CD4-positive, alpha-beta memory T cell (primary cell): ENCODE measurements at places on chromosomes 2 and 18.

DNA sequence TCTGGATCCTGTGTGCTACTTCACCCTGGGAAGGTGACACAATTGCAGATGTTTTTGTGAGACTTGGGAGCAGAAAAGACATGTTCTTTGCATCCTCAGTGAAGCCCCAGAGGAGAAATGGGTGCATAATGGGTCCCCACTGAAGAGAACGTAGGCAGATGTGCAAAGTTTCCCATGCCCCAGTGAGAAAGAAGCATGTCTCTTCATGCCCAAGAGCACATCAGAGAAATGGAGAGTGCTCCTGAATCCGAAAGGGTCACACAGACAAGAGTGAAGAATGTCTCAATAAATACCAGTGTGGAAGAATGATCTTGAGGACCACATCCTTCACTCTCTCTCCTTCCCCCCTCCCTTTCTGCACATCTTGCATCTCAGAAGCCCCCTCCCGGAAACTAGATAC, 167.7 kb downstream of the TMEM247 start:
- no peaks in the 10 kb centered on the region for H3K27me3 ChIP-seq
- no peak overlapping the region for H3K4me3 ChIP-seq
- no peaks in the 10 kb centered on the region for H3K4me1 ChIP-seq
- no peak overlapping the region for H3K27ac ChIP-seq
- H3K36me3 ChIP-seq: no peaks in the 10 kb centered on the region
- no peak for DNase-seq

GRCh38 chr2:208300847-208301618, 35.0 kb downstream of the PIKFYVE start:
- H3K27me3 ChIP-seq: no peaks in the 10 kb centered on the region
- no peak overlapping the region for H3K27ac ChIP-seq
- DNase-seq: no peak

- H3K27me3 ChIP-seq: no peaks in the 10 kb centered on the region
- H3K36me3 ChIP-seq: no peaks in the 10 kb centered on the region
- DNase-seq: no peak
- no peak overlapping the region for H3K4me3 ChIP-seq
- no peak overlapping the region for H3K27ac ChIP-seq
These were observed 614.2 kb downstream of the BCL11A start for GRCh38 chr2:59939236-59939635.

GRCh38 chr2:226190479-226191252, 609.0 kb downstream of the IRS1 start:
- H3K4me1 ChIP-seq: no peaks in the 10 kb centered on the region
- H3K27ac ChIP-seq: no peak overlapping the region
- no peak overlapping the region for H3K4me3 ChIP-seq
- H3K36me3 ChIP-seq: no peaks in the 10 kb centered on the region
- no peak for DNase-seq

GRCh38 chr18:8910186-8910822, 192.2 kb upstream of the NDUFV2 start:
- H3K27me3 ChIP-seq: no peaks in the 10 kb centered on the region
- H3K27ac ChIP-seq: no peak overlapping the region
- no peak overlapping the region for H3K4me3 ChIP-seq
- no peaks in the 10 kb centered on the region for H3K4me1 ChIP-seq

DNA sequence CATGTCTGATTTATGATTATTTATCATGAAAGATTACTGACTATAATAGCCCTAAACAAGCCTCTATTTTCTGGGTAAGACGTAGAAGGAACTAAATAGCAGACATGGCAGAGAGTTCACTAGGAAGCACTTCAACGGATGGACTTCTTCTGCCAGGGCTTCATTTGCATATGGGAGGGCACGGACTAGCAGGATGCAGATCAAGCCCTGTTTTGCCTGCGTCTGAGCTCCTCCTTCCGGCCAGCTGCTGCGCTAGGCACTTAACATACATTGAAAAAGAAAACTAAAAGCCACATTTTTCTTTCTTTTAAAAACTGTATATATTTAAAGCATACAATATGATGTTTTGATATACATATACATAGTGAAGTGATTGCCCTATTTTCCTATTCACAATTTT, 340.0 kb upstream of the MEX3C start:
- H3K4me1 ChIP-seq: no peaks in the 10 kb centered on the region
- no peaks in the 10 kb centered on the region for H3K36me3 ChIP-seq
- no peaks in the 10 kb centered on the region for H3K27me3 ChIP-seq
- no peak for DNase-seq
- H3K27ac ChIP-seq: no peak overlapping the region
- no peak overlapping the region for H3K4me3 ChIP-seq

GRCh38 chr2:15354596-15355366, 206.4 kb downstream of the NBAS start:
- H3K36me3 ChIP-seq: peaks cover 11% of the 10 kb centered on the region
- H3K4me1 ChIP-seq: no peaks in the 10 kb centered on the region
- H3K27ac ChIP-seq: no peak overlapping the region
- H3K4me3 ChIP-seq: no peak overlapping the region
- H3K27me3 ChIP-seq: no peaks in the 10 kb centered on the region

GRCh38 chr2:62539606-62540407, 33.8 kb upstream of the TMEM17 start:
- H3K4me3 ChIP-seq: no peak overlapping the region
- no peak overlapping the region for H3K27ac ChIP-seq
- no peaks in the 10 kb centered on the region for H3K36me3 ChIP-seq

- no peaks in the 10 kb centered on the region for H3K27me3 ChIP-seq
- H3K27ac ChIP-seq: no peak overlapping the region
- no peak overlapping the region for H3K4me3 ChIP-seq
- DNase-seq: no peak
These were observed 66.1 kb upstream of the ATP8B1 start for GRCh38 chr18:57869221-57869620.

GRCh38 chr2:15943378-15944280, 3.3 kb downstream of the MYCN start:
- H3K27me3 ChIP-seq: peaks cover 4% of the 10 kb centered on the region
- H3K36me3 ChIP-seq: no peaks in the 10 kb centered on the region
- no peak overlapping the region for H3K27ac ChIP-seq
- no peak overlapping the region for H3K4me3 ChIP-seq
- peaks cover 28% of the 10 kb centered on the region for H3K4me1 ChIP-seq
- DNase-seq: no peak

GRCh38 chr2:175926272-175926671, 75.8 kb downstream of the LNPK start:
- H3K36me3 ChIP-seq: peaks cover 3% of the 10 kb centered on the region
- H3K4me1 ChIP-seq: no peaks in the 10 kb centered on the region
- H3K27me3 ChIP-seq: no peaks in the 10 kb centered on the region
- DNase-seq: no peak
- no peak overlapping the region for H3K27ac ChIP-seq

DNA sequence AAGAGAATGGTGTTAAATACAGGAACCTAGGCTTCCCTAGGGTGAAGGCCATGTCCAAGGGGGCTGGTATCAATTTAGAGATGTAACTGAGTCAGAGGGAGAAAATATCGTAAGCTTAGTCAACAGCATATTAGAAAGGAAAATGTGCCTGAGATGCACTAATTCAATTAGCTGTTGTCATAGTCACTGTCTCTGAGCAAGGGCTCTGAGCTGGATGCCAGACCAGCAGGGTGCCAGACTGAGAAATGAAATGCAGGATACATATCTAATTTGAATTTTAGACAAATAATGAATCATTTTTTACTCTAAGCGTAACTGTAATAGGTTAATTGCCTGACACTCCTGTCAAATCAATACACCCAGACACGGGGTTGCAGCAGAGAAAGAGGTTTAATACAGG, 11.4 kb upstream of the SLC35F6 start:
- H3K27ac ChIP-seq: no peak overlapping the region
- H3K4me1 ChIP-seq: no peaks in the 10 kb centered on the region
- no peaks in the 10 kb centered on the region for H3K36me3 ChIP-seq
- no peak for DNase-seq
- no peaks in the 10 kb centered on the region for H3K27me3 ChIP-seq

DNA sequence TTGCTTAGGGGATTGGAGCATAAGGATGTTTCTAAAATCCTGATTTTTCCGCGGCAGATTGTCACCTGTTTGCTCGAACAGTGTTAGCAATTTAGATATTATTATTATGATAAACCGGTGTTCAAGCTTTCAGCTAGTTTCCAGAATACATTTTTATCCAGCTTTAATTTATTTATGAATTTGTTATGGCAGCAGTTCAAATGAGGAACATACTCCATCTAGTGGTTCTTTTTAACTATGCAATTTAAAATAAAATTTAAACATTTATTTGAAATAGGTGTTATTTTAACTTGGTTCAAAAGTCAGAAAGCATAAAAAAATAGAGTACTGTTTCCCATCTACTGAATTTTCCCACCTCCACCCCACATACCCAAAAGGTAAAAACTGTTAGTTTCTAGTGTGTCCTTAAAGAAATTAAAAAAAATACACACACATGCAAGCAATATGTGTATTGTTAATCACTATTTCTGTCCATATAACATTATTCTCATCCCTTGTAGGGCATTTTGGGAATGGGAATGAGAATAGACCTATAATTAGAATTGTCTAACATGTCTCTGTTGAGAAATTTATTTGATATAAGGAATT, 23.2 kb downstream of the ACOXL start:
- H3K36me3 ChIP-seq: no peaks in the 10 kb centered on the region
- H3K27me3 ChIP-seq: no peaks in the 10 kb centered on the region
- no peaks in the 10 kb centered on the region for H3K4me1 ChIP-seq
- DNase-seq: peak; percentile 8
- no peak overlapping the region for H3K27ac ChIP-seq

- no peak for DNase-seq
- no peaks in the 10 kb centered on the region for H3K27me3 ChIP-seq
- H3K4me1 ChIP-seq: no peaks in the 10 kb centered on the region
- H3K27ac ChIP-seq: no peak overlapping the region
These were observed 55.2 kb downstream of the CCDC88A start for GRCh38 chr2:55364189-55365055.

- H3K27me3 ChIP-seq: no peaks in the 10 kb centered on the region
- H3K36me3 ChIP-seq: no peaks in the 10 kb centered on the region
- no peak overlapping the region for H3K4me3 ChIP-seq
These were observed 53.5 kb downstream of the DGKD start for GRCh38 chr2:233407771-233408181.

GRCh38 chr2:114274957-114275356, 167.5 kb upstream of the DPP10 start:
- no peak overlapping the region for H3K4me3 ChIP-seq
- no peaks in the 10 kb centered on the region for H3K4me1 ChIP-seq
- no peaks in the 10 kb centered on the region for H3K27me3 ChIP-seq
- H3K36me3 ChIP-seq: no peaks in the 10 kb centered on the region
- H3K27ac ChIP-seq: no peak overlapping the region
- DNase-seq: no peak

- no peak overlapping the region for H3K4me3 ChIP-seq
- H3K36me3 ChIP-seq: no peaks in the 10 kb centered on the region
- H3K27ac ChIP-seq: no peak overlapping the region
- H3K27me3 ChIP-seq: no peaks in the 10 kb centered on the region
These were observed 16.7 kb upstream of the TXNDC2 start for GRCh38 chr18:9868857-9869714.

DNA sequence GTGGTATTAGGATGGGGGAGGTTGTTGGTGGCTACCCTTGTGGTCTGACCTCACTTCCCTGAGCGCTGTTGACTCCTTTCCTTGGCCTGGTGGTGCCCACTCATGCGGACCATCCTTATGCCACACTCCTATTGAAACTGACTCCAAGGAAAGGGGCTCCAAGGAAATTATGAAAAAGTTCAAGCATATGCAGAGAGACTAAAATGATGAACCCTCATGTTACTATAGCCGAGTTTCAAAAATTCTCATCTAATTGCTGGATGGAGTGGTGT, 96.2 kb upstream of the STPG4 start:
- H3K27me3 ChIP-seq: no peaks in the 10 kb centered on the region
- no peak for DNase-seq
- H3K4me3 ChIP-seq: no peak overlapping the region
- H3K4me1 ChIP-seq: no peaks in the 10 kb centered on the region
- no peaks in the 10 kb centered on the region for H3K36me3 ChIP-seq

- H3K27me3 ChIP-seq: no peaks in the 10 kb centered on the region
- no peaks in the 10 kb centered on the region for H3K4me1 ChIP-seq
- H3K27ac ChIP-seq: no peak overlapping the region
- DNase-seq: no peak
These were observed 50.6 kb downstream of the GLI2 start for GRCh38 chr2:120786038-120786960.

DNA sequence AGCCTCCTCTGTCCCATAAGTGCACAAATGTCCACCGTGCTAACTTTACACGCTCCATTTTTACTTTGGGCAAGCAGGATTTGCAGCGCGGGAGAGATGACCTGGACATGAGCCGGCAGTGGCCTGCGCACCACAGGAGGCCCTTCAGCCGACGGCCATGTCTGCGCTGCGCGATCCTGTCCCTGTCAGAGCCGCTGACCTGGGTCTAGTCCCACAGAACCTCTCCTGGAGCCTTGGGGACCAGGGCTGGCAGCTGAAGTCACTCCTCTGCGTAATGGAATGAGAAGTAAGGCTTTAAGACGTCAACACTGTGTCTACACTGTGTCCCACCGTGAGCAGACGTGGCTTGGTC, 29.6 kb downstream of the ADI1 start:
- DNase-seq: no peak
- no peak overlapping the region for H3K27ac ChIP-seq
- no peaks in the 10 kb centered on the region for H3K4me1 ChIP-seq
- H3K4me3 ChIP-seq: no peak overlapping the region
- H3K36me3 ChIP-seq: no peaks in the 10 kb centered on the region
- H3K27me3 ChIP-seq: no peaks in the 10 kb centered on the region

GRCh38 chr2:66334237-66335029, 100.5 kb upstream of the MEIS1 start:
- no peaks in the 10 kb centered on the region for H3K4me1 ChIP-seq
- H3K27me3 ChIP-seq: no peaks in the 10 kb centered on the region
- no peak overlapping the region for H3K4me3 ChIP-seq
- no peak overlapping the region for H3K27ac ChIP-seq
- H3K36me3 ChIP-seq: no peaks in the 10 kb centered on the region

- DNase-seq: no peak
- no peaks in the 10 kb centered on the region for H3K36me3 ChIP-seq
- H3K27me3 ChIP-seq: no peaks in the 10 kb centered on the region
- H3K4me1 ChIP-seq: no peaks in the 10 kb centered on the region
- H3K4me3 ChIP-seq: no peak overlapping the region
- no peak overlapping the region for H3K27ac ChIP-seq
These were observed 203.6 kb upstream of the KYNU start for GRCh38 chr2:142673836-142674235.

- no peaks in the 10 kb centered on the region for H3K36me3 ChIP-seq
- DNase-seq: no peak
- H3K4me1 ChIP-seq: no peaks in the 10 kb centered on the region
- H3K4me3 ChIP-seq: no peak overlapping the region
- H3K27ac ChIP-seq: no peak overlapping the region
- H3K27me3 ChIP-seq: no peaks in the 10 kb centered on the region
These were observed 61.5 kb downstream of the VRK2 start for GRCh38 chr2:58107803-58108710.

- H3K4me1 ChIP-seq: no peaks in the 10 kb centered on the region
- H3K27me3 ChIP-seq: peaks cover 5% of the 10 kb centered on the region
- no peaks in the 10 kb centered on the region for H3K36me3 ChIP-seq
- no peak overlapping the region for H3K27ac ChIP-seq
- no peak for DNase-seq
These were observed 489.5 kb downstream of the TNS1 start for GRCh38 chr2:217513258-217513657.

DNA sequence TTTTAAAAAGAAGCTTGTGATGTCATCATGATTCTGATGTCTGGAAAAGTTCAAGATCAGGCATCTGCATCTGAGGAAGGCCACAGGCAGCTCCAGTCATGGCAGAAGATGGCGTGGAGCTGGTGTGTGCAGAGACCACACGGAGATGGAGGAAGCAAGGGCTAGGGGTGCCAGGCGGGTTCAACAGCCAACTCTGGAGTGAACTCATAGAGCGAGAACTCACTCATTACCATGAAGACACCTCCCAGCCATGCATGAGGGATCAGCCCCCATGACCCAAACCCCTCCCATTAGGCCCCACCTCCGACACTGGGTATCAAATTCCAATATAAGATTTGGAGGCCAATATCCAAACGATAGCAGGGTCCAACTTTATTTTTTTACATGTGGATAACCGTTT, 61.6 kb downstream of the KCNG2 start:
- no peak overlapping the region for H3K4me3 ChIP-seq
- no peak for DNase-seq
- H3K27me3 ChIP-seq: no peaks in the 10 kb centered on the region
